ENCODE measurements at places on chromosomes 3 and 15.
A peak's percentile ranks its signal among the peaks of the same experiment; 100 is the strongest.

- peak; percentile 66 for DNase-seq
These were observed 123.1 kb downstream of the TPRA1 start for GRCh38 chr3:127467391-127467790.

DNA sequence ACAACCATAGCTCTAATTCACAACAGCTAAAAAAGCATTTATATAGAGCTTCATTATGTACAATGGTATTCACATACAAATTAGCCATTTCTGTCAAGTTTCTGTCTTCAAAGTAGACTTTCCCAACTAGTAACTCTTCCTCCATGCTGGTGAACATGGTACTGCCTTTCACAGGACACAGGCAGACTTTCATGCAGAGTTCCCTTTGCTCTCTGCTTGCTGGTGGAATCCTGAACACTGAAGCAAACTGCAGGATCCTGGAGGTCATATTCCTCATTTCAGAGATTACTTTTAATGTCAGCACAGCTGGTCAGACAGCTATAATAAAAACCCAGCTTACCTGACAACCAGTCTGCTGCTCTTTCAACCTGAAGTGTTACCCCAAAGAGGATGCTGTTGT is 53.6 kb downstream of the TASOR start:
- DNase-seq = no peak

- no peak for DNase-seq
These were observed 78.8 kb upstream of the SPATA12 start for GRCh38 chr3:56981445-56982230.

- DNase-seq = no peak
These were observed 156.2 kb downstream of the ADAMTSL3 start for GRCh38 chr15:83810110-83810509.

GRCh38 chr3:185460309-185460708 is 38.5 kb downstream of the TMEM41A start:
- no peak for DNase-seq
